SK-N-SH (cell line): ENCODE measurements at places on chromosomes 3 and 15. TPM values are rescaled to one million over a fixed set of nuclear protein-coding genes. Genes with fewer than 3 reads are reported as not detected.

DAZL gene
- not detected in 2 replicates for polyA plus RNA-seq

RTP1 gene
- not detected in 2 replicates for polyA plus RNA-seq

MORC1 gene
- polyA plus RNA-seq, result not detected in 2 replicates

IGSF11 gene
- polyA plus RNA-seq, result 0.07 and 0.08 TPM in 2 replicates

NEO1 gene
- polyA plus RNA-seq, result 12.7 and 13.1 TPM in 2 replicates

PPP1R14D gene
- polyA plus RNA-seq, result not detected in 2 replicates

WDR72 gene
- 0.02 TPM in 2 replicates for polyA plus RNA-seq

RETNLB gene
- not detected in 2 replicates for polyA plus RNA-seq

- H3K36me3 ChIP-seq, result no peaks in the 10 kb centered on the region
- peak overlapping the region; percentile 90 for H3K4me3 ChIP-seq
- peaks cover 6% of the 10 kb centered on the region for H3K4me1 ChIP-seq
- H3K27ac ChIP-seq, result peak overlapping the region; percentile 93
Measured at GRCh38 chr3:111070772-111071256, 802 bp upstream of the NECTIN3 start.

DNA sequence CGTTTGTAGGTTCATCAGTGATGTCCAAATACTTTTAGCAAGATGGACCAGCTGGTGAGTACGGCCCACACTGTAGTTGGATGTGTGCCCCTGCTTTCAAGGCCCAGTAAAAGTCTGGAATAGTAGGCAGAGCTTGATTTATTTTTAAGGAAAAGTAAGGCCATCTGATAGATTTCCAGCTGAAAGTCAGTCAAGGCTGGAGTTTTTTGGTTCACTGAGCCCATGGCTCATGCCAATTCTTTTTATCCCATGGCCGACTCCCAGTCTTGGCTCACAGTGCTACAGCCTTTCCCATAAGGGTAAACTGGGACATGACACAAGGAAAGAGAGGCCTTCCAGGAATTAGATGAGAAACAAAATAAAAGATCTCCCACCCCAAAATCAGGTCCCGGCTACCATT lies 13.5 kb downstream of the CCDC80 start:
- H3K4me1 ChIP-seq, result peaks cover 28% of the 10 kb centered on the region; the same call in 1 of the 2 replicates
- no peak overlapping the region for H3K4me3 ChIP-seq
- H3K27ac ChIP-seq, result no peak overlapping the region
- no peaks in the 10 kb centered on the region for H3K27me3 ChIP-seq
- DNase-seq, result no peak

DNA sequence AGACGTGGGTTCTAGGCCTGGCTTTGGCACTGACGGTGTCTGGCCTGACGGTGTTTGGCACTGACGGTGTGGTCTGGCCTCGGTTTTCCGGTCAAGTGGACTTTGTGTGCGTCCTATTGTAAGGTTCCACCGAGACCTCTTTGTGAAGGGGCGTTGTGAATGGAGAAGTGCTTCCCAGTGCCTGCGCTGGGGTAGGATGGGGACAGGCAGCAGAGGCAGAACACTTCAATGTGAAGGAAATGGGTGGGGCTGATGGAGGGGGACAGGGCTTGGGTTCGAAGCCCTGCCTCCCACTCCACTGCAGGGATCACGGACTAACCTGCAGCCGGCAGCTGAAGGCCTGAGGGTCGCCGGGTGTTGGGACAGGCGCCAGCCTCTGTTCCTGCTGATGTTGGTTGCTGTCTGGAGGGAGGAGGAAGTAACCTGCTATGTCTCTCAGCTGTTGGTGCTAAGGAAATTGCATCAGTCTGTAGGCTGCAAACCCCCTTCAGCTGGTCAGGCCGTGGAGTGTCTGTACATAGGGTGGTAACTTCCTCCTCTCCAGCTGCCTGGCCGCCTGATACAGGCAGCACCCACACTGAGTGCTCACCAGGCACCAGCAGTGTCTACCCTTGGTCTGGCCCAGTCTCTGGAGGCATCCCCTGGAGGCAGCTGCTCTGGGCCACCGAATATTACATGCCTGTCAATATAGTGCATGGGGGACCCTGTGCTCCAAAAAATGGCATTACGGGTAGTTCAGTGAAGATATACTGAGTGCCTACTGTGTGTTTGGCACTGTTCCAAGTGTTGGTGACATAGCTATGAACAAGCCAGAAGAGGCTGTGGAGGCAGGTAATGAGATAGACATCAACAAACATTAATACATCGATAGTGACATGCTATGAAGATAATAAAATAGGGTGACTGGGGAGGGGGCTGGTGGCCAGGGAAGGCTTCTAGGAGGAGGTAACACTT lies 1.1 kb downstream of the TM6SF1 start:
- peak; percentile 33 for DNase-seq
- no peak overlapping the region for H3K27ac ChIP-seq
- H3K4me3 ChIP-seq, result no peak overlapping the region

- no peak overlapping the region for H3K4me3 ChIP-seq
- H3K27ac ChIP-seq, result no peak overlapping the region
- no peaks in the 10 kb centered on the region for H3K4me1 ChIP-seq
- no peaks in the 10 kb centered on the region for H3K27me3 ChIP-seq
- DNase-seq, result no peak
- no peaks in the 10 kb centered on the region for H3K36me3 ChIP-seq
Measured at GRCh38 chr3:148940983-148941382, 50.4 kb upstream of the GYG1 start.

- peaks cover 12% of the 10 kb centered on the region for H3K4me1 ChIP-seq
- no peaks in the 10 kb centered on the region for H3K36me3 ChIP-seq
- DNase-seq, result no peak
- H3K27me3 ChIP-seq, result no peaks in the 10 kb centered on the region
- H3K27ac ChIP-seq, result no peak overlapping the region
- H3K4me3 ChIP-seq, result no peak overlapping the region
Measured at GRCh38 chr3:171345107-171345843, 114.9 kb downstream of the TNIK start.

- no peaks in the 10 kb centered on the region for H3K36me3 ChIP-seq
- no peak for DNase-seq
- H3K4me3 ChIP-seq, result no peak overlapping the region
- H3K27ac ChIP-seq, result no peak overlapping the region
- peaks cover 4% of the 10 kb centered on the region for H3K4me1 ChIP-seq
Measured at GRCh38 chr3:118987477-118987876, 47.2 kb downstream of the IGSF11 start.

DNA sequence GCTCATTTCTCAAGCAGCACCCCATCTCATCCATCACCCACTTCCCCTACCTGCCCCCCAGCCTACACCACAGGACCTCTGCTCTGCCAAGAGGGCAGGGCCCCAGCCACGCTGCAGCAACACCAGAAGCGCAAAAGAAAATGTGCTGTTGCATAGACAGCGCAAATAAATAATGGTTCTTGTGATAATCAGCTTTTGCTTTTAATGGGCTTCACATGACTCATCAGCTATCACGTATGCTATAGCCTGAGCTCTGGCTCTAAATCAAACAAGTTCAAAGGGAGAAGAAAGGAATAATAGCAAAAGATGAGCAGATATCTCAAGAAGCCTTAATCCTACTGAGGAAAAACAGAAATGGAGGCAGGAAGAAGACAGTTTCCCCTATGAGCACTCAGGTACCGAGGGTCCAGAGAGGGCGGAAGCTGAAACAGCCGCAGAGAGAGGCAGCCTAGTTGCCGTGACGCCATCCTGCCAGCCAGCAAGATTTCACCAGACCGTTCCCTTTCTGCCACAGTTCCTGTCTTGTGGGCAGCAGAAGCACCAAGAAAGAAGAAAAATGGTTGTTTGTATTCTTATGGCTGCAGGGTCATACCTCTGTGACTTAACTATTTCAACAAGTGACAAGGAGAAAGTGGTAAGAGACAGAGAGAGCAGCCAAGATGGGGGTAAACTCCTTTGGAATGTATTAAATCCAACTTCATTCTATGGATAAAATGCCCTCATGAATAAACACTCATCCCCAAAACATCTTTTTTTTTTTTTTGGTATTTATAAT lies 22.0 kb downstream of the RAB27A start:
- H3K4me1 ChIP-seq, result peaks cover 20% of the 10 kb centered on the region
- H3K36me3 ChIP-seq, result no peaks in the 10 kb centered on the region
- H3K27ac ChIP-seq, result 0 out of 2 replicates have a peak overlapping the region, but pooled peaks have one; percentile 0
- no peaks in the 10 kb centered on the region for H3K27me3 ChIP-seq

GRCh38 chr3:23806534-23807423 lies 1.0 kb downstream of the UBE2E1 start:
- peak overlapping the region; percentile 29; the same call in 1 of the 2 replicates for H3K27ac ChIP-seq
- H3K27me3 ChIP-seq, result no peaks in the 10 kb centered on the region
- peak overlapping the region; percentile 73 for H3K4me3 ChIP-seq
- H3K4me1 ChIP-seq, result 0 out of 2 replicates have a peak, but pooled peaks cover 8% of the 10 kb centered on the region

- H3K27ac ChIP-seq, result no peak overlapping the region
- DNase-seq, result no peak
- H3K36me3 ChIP-seq, result no peaks in the 10 kb centered on the region
- H3K27me3 ChIP-seq, result no peaks in the 10 kb centered on the region
- H3K4me3 ChIP-seq, result no peak overlapping the region
- no peaks in the 10 kb centered on the region for H3K4me1 ChIP-seq
Measured at GRCh38 chr3:89145995-89146394, 38.6 kb downstream of the EPHA3 start.

- H3K4me1 ChIP-seq, result peaks cover 12% of the 10 kb centered on the region; the same call in 1 of the 2 replicates
- no peaks in the 10 kb centered on the region for H3K27me3 ChIP-seq
- no peaks in the 10 kb centered on the region for H3K36me3 ChIP-seq
- H3K4me3 ChIP-seq, result peak overlapping the region; percentile 86
Measured at GRCh38 chr15:75738014-75738646, 25.5 kb upstream of the CSPG4 start.

- no peak for DNase-seq
- H3K4me1 ChIP-seq, result no peaks in the 10 kb centered on the region
- H3K27ac ChIP-seq, result no peak overlapping the region
- no peak overlapping the region for H3K4me3 ChIP-seq
- no peaks in the 10 kb centered on the region for H3K36me3 ChIP-seq
Measured at GRCh38 chr3:7682822-7683229, 818.8 kb upstream of the LMCD1 start.

- peak; percentile 46 for DNase-seq
- no peak overlapping the region for H3K4me3 ChIP-seq
- no peaks in the 10 kb centered on the region; the same call in 1 of the 2 replicates for H3K36me3 ChIP-seq
- H3K27ac ChIP-seq, result no peak overlapping the region
Measured at GRCh38 chr3:11691767-11692531, 48.2 kb upstream of the VGLL4 start.
